ENCODE measurements at places on chromosomes 5 and 9. TPM values are rescaled to one million over a fixed set of nuclear protein-coding genes. Genes with fewer than 3 reads are reported as not detected.

SUSD3 gene
- total RNA-seq = 0.94 TPM

GABRA6 gene
- total RNA-seq = not detected

SMIM33 gene
- total RNA-seq = not detected

PCDHGC5 gene
- total RNA-seq = 3.5 TPM

SNX30 gene
- total RNA-seq = 18.0 TPM

LCN2 gene
- not detected for total RNA-seq

BICD2 gene
- 38.3 TPM for total RNA-seq

WNK2 gene
- under 0.01 TPM for total RNA-seq

CAMK4 gene
- total RNA-seq = 3.5 TPM

PCAT7 gene
- not detected for total RNA-seq

AP3B1 gene
- total RNA-seq = 35.6 TPM

FAM13B gene
- total RNA-seq = 17.9 TPM

PCDHGA10 gene
- total RNA-seq = 2.3 TPM

All from bronchial smooth muscle cell (primary cell).